ENCODE measurements at places on chromosomes 5 and 9. TPM values are rescaled to one million over a fixed set of nuclear protein-coding genes. Genes with fewer than 3 reads are reported as not detected.

DNA sequence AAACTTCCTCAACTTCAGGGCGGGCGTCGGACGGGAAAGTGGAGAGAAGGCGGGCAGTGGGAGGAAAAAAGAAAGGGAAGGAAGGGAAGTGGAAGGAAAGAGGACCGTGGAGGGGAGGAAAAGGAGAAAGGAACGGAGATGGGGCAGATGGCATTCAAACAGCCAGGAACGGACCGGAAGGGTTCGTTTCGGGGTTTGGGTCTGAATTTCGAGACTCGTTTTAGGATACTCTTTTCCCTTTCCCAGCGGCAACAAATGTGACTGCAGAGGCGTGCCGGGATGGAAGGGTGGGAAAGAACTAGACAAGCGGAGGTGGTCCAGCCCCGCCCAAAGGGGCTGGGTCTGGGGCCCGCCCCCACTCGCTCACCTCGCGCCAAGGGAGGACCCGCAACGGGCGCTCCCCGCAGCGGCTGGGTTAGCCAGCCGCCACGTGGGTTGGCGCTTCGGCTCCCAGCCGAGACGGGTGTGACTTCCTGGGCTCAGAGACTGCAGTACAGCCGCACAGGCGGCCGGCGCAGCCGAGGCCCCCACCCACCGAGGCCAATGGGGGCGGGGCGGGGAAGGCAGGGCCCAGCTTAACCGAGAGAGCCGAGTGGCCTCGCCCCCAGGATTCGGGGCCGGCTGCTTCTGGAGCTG lies 2.7 kb downstream of the VCAN start:
- DNase-seq, result peak; percentile 98

DNA sequence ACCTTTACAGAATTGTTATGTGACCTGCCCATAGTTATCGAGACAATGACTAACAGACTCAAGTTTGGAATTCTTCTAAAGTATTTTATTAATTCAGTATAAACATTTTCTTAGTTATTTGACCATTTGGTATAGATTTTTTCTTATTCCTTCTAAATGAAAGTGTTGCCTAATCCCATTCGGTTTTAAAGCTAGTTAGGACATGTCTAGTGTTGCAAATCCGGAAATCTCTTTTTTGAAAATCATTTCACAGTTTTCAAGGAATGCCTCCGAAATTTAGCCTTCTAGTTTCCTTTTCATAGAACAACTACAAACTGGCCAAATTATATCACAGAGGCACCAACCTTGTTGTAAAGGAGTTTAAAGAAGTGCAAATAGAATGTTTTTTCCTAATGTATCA lies 171.8 kb downstream of the XRCC4 start:
- no peak for DNase-seq

- DNase-seq, result no peak
Measured at GRCh38 chr9:13446286-13446937, 166.9 kb upstream of the MPDZ start.

DNA sequence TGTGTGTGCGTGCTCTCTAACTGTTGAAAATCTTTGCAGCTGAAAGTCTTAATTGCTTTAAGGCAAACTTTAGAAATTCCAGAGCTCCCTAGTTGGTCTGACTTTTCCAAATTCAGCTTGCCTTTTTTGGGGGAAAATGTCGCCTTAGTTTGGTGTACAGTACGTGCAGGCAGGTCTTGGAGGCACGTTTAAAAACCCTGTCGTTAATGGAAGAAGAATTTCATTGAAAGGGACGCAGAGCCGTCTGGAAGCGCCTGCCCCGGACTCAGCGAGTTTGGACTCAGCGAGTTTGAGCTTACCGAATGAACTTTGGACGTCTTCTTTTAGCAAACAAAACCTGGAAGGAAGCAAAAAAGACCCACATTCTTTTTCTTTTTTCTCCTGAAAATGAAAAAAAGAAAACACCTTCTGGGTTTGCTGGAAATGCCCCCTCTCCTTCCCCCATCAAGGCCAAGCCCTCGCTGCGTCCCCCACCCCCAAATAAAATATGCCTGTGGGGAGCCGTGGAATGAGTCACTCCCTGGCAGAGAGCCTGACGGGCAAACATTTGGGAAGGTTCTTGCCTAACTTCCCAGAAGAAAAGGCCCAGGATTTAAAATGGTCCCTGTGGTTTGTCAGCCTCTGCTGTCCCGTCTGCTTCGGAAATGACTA lies 1.5 kb downstream of the NEK6 start:
- peak; percentile 55 for DNase-seq

DNA sequence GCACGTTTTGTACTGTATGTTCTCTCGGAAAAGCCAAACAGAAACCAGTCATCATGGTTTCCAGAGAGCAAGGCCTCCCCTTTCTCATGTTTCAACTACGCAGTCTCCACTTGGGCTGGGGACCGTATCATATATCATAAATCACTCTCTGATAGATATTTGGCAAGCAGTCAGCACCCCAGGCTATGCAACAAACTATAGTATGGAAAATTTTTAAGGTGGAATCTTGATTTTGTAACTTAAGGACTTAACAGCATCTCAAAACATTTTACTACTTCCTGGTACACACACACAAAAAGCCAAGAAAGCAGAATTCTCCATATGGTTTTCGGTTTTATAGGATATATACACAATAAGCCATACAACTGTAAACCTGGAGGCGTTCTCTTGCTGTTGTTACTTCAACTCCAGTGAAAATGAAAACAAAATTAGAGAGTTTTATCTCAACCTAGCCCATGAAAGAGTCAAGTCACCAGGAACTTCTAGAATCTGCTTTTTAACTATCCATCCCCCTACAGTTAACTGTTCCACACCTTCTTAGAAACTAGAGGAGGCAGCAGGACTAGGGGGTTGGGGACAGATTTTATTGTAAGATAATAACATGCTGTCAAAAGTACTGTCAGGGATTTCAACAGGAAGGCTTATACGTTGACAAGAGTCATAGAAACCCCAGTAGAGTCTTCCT lies 283.4 kb downstream of the NFIB start:
- no peak for DNase-seq

- DNase-seq, result no peak
Measured at GRCh38 chr9:132732326-132733259, 62.3 kb downstream of the GTF3C4 start.

DNA sequence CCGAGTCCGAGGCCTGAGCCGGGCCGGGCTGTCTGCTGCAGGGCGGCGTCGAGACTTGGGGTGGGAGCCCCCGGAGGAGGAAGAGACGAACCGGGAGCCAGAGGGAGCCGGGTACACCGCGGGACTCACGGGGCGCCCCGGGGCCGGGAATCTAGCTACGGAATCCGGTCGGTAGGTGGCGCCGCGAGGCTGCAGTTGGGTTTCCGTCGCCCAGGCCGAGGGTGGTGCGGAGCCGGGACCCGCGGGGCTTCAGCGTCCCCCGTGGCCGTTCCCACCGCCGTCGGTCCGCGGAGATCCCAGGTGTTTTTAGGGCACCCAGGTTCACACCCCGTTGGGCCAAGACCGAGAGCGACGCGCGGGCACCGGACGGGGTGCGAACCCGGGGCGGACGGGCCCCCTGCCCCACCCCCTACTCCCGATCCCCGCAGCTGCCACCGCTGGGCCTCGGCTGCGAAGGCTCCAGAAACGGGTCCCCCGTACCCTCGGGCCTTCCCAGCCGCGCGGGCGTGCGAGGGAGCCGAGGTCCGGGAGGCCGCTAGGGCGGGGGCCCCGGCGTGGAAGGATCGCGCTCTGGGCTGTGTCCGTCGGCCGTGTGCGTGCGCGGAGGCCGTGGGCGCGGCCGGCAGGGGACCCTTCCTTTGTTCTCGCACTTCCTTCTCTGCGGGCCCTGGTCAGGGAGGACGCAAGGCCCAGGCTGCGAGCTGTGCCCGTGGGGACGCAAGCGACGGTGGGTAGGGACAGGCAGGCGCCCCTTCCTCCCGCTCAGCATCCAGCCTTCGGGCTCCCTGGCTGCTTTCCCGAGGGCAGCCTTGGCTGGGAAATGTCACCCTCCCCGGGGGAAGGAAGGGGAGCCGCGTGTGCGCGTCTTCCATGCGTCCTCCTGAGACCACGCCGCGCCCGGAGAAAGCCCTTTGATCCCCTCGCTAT lies 146.6 kb downstream of the GAPVD1 start:
- peak; percentile 42 for DNase-seq

DNA sequence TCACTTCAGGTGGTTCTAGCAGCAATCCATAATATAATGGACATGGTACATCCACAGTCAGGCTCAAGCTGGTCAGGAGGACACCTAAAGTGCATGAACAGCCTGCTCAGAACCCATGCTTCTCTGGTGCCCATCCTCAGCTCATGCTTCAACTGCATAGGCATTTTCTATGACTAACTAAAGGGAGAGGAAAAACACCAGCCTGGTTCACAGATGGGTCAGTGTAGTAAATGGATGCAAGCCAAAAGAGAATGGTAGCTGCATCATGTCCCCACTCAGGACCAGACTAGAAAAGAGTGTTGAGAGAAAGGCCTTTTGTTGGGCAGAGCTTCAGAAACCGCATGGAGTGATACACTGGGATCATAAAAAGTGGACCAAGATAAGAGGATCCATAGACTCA lies 556.6 kb downstream of the TLE1 start:
- DNase-seq, result no peak

DNA sequence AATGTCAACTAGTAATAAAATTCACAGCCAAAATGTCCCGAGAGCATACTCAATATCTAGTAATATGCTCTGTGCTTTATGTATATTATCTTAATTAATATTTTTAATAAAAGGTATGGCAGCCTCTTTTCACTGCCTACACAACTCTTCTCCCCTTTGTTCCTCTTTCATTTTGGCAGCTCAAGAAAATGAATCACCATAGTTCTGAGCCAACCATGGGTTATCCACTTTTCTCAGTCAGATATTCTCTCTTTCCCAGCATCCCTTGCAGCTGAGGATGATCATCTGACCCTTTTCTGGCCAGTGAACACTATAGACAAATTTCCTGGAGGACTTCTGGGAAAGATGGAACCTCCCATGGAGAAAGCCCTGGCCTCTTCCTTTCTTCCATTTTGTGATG lies 8.2 kb upstream of the DOCK8 start:
- DNase-seq, result no peak

DNA sequence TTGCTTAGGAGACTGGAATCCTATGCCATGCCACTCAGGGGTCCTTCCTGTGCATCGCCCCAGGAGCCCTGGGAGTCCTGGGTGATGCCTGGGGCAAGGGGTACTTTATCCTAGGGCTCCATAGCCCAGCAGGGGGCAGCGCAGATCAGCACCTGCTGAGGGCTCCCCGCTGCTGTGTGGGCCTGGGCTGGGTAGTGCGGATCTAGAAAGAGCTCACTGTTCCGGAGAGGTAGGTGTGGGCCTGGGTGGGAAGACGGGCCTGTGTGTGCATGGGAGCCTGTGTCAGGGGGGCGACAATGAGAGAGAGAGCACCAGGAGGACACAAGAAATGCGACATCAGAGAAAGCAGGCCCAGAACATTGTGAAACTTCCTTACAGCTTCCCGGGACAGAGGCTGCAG lies 11.4 kb upstream of the DAB2IP start:
- no peak for DNase-seq

DNA sequence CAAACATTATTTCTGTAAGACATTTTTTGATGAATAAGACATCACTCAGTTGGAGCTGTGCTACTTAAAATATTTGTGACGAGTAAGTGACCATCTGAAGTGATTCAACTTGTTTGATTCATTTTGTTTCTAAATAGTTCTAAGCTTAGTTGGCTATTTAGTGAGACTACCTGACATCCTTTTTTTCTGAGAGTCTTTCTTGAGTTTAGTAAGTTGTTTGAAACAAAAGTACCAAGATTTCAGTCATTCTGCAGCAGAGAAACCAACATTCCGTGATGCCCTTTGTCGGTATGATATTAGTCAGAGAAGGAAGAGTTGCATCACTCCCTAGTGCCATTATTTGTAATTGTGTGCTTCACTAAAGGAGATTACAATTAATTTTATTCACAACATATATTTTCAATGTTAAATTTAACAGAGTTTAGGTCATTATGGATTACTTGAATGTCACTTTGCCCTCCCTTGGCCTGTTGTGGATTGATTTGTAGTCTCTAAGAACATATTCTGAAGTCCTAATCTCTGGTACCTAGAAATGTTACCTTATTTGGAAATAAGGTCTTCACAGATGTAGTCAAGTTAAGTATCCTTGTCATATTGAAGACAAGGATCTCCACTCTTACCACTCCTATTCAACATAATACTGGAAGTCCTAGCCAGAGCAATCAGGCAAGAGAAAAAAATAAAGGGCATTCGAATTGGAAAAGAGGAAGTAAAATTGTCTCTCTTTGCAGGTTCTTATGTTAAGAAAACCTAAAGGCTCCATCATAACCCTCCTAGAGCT lies 212.2 kb downstream of the PCSK1 start:
- no peak for DNase-seq

- DNase-seq, result no peak
Measured at GRCh38 chr5:145161391-145161790, 673.8 kb downstream of the PRELID2 start.

DNA sequence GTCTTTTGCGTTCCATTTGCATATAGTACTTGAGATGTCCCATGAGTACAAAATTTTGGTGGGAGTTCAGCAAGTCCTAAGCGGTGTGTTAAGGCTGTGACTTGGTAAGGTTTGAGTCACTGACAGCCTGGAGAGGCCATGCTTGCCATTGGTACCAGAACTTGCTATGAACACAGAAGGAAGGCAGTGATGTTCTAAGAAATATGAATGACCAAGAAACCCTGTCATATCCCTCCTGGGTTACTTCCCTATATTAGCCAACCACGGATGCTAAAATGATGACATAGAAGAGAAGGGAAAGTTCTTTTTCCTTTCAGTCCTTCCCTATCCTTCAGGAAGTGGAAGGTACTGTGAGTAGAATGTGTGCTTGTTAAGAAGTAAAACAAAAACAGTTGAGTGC lies 136.7 kb downstream of the GCNT1 start:
- peak; percentile 3 for DNase-seq

DNA sequence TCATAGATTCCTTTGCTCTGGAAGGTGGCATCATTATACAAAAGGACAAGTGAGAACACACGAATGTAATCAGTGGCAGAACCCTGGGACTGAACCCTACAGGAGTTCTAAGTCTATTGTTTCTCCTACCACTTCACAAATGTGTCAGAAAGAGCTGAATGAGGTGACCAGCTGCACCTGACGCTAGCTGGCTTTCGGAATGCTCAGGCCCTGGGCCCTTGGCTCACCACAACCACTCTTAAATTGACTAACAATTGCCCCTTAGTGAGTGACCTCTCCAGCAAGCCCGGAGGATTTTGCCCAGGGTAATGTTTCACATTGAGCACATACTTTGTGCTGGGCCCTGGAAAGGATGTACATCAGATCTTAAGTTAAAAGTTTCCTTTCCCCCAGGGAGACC lies 41.2 kb upstream of the ABCA1 start:
- no peak for DNase-seq

DNA sequence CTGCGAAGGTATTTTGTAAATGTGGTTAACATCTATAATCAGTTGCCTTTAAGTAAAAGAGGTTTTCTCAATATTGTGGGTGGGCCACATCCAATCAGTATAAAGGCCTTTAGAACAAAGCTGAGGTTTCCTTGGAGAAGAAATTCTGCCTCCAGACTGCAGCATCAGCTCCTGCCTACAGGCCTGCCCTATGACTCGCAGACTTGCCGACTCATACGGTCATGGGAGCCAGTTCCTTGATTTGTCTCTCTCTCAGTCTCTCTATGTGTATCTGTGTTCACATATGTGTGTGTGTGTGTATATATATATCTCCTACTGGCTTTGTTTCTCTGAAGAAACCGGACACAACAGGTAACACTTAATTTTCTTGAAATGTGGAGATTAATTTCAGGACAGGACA lies 45.3 kb downstream of the SLC36A1 start:
- peak; percentile 31 for DNase-seq

GRCh38 chr5:44809215-44809955 lies 638 bp downstream of the MRPS30 start:
- DNase-seq, result peak; percentile 55

The RABGAP1 gene
- total RNA-seq, result 8.3 TPM

The C9 gene
- not detected for total RNA-seq

The IL3 gene
- not detected for total RNA-seq

The RNF183 gene
- total RNA-seq, result 0.23 TPM

Data from Caki2 (cell line).